ENCODE measurements at places on chromosomes 2 and 18.

- DNase-seq, result no peak
These were observed 586.5 kb downstream of the EPHA4 start for GRCh38 chr2:220985561-220985960.

- no peak for DNase-seq
These were observed 120.9 kb downstream of the TMEFF2 start for GRCh38 chr2:192073878-192074277.

DNA sequence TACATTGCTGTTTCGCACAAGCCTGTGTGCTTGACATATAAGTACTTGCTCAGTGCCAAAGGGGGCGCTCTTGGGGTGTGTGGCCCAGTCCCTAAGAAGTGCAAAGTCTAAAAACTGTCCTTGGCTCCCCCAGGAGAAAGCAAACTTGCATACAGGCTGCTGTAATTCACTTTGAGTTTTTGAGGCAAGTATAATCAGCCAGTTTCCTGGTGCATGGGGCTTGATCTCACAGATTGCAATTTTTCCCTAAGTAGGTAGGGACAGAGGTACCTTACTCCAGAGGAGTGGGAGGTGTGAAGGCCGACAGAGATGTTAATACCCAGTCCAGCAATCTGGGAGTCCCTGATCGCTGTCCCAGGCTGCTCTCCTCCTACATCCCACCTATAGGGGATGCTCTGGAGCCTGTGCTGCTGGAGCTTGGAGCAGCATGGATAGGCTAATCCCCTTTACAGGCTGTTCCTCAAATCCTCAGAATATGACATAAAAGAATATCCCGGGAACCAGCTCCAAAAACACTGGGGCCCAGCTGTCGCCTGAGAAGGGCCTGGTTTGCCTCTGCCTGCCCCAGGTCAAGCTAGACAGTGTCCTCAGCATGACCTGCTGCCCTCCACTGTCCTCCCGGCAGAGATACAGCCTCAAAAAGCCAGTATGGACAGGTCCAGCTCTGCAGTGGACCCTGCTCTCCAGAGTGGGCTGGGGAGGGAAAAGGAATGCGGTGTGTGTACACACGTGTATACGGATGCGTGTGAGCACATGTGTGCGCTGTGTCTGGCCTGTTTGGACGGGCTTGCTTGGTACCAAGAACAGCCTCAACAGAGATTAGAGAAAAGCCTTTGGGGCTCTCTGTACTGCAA, 136.5 kb upstream of the HAAO start:
- peak; percentile 14 for DNase-seq

- DNase-seq, result no peak
These were observed 93.5 kb downstream of the TNS1 start for GRCh38 chr2:217909156-217909820.

DNA sequence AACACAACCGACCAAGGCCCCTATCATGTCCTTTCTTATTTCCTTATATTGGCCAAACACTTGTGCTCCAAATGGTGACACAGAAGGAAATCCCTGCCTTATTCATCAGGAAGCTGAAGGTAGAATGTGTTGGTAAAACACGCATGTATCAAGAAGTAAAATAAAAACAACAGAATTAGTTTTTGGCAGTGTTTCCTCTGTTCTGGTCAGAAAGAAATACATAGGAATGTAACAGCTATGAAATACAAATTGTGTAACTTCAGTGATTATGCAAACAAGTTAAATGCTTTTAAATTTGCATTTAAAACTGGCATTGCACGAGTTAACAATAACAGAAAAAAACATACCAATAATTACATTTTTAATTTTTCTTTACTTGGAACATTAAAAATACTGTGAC, 19.3 kb downstream of the ST6GAL2 start:
- DNase-seq, result no peak

DNA sequence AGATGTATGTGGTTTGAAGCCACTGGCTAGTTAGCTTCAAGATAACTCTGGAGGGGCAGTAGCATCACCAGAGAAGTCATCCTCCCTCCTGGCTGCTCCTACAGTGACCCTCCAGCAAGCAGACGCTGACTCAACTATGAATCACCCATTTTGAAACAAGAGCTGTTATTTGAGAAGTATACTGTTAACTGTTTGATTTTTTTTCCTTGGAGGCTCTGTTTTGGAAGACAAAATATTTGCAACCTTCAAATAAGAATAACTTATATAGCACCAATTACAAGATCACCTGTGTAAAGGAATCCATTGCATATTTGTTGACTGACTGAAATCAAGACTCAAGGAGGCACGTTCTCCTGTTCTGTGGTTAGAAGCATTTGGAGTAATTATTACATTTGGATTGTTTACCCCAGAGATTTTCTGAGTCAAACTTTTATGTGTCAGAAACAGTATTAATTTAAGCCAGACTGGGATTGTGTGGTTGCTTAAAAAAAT, 313.8 kb downstream of the MTX2 start:
- no peak for DNase-seq

Measured in stimulated activated CD4-positive, alpha-beta T cell treated with anti-CD3 and anti-CD28 coated beads, Interleukin-2, amount 100 ng/mL, for 24 hours (primary cell).